Stimulated activated CD8-positive, alpha-beta memory T cell treated with anti-CD3 and anti-CD28 coated beads, Interleukin-7, amount 100 ng/mL, for 48 hours (primary cell): ENCODE measurements at places on chromosomes 2 and 18.

DNA sequence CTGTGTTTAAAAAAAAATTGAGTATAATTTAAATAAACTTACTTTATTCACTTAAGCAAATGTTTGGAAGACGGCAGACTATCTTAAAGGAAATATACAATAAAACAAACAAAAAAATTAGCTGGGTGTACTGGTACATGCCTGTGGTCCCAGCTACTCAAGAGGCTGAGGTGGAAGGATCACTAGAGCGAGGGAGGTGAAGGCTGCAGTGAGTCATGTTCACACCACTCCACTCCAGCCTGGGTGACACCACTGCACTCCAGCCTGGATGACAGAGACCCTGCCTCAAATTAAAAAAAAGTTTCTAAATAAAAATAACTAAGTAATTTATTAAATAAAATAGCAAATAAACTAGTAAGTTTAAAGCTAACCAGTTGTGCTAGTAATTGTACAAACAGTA, 7.5 kb downstream of the PUM2 start:
- DNase-seq: no peak

DNA sequence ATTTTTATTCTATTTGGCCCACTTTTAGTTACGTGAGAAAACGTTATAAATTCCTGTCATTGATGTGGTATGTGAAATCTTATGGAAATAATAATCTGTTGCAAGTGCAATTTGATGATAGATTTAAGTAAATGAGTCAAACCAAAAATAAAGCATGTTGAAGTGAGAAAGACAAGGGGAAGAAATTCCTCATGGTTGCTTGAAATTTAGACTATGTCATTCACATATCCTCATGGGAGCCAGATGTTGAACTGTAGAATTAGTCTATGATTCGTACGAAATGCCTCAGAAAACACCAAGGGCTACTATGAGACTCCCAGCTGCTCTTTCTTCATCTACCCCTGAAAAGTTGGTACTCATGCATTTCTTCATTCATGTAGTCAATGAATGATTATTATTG, 55.7 kb downstream of the KLHL14 start:
- no peak for DNase-seq

- DNase-seq: no peak
These were observed 19.2 kb downstream of the POU3F3 start for GRCh38 chr2:104872866-104873688.

- no peak for DNase-seq
These were observed 27.5 kb downstream of the SP100 start for GRCh38 chr2:230443541-230443940.

DNA sequence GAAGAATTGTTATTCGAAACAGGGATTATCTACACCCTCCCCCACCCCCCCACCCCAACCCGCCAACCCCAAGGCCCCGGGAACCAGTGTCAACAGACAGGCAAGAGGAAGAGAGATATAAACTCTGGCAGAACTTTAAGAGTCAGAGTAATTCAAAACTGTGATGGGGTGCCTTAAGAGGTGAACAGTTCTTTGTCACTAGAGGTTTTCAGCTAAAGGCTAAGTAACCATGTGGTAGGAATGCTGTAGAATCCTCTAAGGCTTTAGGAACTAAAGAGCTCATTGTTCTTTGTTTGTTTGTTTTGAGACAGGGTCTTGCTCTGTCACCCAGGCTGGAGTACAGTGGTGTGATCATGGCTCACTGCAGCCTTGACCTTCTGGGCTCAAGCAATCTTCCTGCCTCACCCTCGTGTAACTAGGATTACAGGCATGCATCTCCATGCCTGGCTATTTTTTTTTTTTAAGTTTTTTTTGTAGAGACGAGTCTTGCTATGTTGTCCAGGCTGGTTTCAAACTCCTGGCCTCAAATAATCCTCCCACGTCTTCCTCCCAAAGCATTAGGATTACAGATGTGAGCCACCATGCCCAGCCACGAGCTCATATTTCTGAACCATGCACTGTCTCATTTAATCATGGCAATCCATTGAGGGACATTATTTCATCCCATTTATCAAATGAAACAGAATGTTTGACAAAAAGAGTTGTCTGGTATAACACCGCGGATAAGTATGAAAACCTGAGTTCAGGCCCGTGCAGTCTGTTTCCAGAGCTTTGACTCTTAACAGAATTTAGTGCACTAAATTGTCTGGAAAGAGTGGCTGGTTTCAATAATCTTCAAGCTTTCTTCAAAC, 20.8 kb upstream of the TMEM17 start:
- no peak for DNase-seq

- no peak for DNase-seq
These were observed 154.9 kb downstream of the SATB2 start for GRCh38 chr2:199302851-199303250.

GRCh38 chr2:191927319-191927867, 80.5 kb upstream of the CAVIN2 start:
- no peak for DNase-seq

DNA sequence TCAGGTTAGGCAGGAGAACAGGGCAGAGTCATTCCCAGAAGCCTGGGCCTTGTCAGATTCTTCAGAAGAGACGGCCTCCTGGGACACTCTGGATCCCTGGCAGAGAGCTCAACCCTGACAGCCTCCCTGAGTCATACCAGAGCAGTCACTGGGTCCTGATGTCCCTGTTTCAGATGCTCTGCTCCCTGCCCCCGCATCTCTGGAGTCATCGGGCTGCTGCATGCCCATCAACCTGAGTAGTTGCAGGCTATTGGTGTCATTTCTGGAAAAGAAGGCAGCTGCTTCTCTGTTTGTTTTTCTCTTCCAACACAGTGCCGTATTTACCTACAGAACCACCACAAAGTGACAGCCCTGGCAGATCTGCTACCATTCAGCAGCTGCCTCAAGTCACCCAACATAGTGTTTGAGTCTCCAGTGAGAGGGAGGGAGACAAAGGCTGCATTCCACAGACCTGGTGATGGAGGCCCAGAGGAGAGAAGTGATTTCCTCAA, 145.1 kb downstream of the B3GNT2 start:
- no peak for DNase-seq

DNA sequence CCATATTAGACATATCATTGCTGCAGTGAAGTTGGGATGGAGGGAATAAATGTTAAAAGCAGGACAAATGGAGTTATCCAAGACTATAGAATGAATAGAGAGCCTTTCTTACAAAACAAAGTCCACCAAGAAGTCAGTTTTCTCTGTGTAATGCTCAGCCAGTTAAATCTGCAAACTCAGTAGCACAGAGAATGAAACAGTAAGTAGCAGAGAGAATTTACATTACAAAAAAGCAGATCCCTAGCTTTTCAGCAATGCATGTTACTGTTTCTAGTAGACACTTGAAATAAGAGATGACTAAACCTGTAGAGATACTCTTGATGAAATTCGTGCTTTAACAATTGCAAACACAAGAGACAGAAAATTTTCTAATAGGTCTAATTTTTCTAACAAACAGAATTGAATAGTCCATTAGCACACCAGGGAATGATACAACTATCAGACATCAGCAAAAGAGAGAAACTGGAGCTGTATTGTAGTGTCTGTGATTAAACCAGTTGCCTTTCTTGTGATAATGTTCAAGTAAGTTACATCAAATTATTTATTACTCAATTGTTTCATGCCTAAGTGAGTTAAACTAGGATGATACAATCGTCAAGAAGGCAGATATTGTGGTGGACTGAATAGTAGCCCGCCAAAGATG, 322.2 kb upstream of the DDX18 start:
- no peak for DNase-seq

GRCh38 chr2:177984749-177985148, 87.8 kb downstream of the PDE11A start:
- DNase-seq: no peak

DNA sequence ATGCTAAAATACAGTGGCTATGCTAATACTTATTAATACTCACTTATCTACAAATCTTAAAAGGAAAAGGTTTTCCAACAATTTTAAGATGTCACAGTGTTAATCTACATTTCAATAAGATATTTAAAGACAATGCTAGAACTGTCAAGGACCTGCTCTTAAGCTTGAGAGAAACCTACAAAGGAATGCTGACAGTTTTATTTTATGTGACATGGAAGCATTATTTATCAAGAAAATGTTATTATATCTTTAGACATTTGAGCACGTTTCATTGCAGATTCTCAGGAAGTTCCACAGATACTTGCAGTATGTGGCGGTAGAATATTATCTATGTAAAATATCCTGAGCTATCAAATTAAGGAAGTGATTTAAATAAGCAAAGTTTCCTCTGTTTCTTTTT, 1255.7 kb upstream of the ZEB2 start:
- DNase-seq: no peak

- no peak for DNase-seq
These were observed 214.5 kb downstream of the ZBTB7C start for GRCh38 chr18:48194591-48195181.

- no peak for DNase-seq
These were observed 533.2 kb upstream of the TNP1 start for GRCh38 chr2:217392930-217393584.

GRCh38 chr2:105867587-105867986, 122.9 kb downstream of the NCK2 start:
- DNase-seq: no peak

DNA sequence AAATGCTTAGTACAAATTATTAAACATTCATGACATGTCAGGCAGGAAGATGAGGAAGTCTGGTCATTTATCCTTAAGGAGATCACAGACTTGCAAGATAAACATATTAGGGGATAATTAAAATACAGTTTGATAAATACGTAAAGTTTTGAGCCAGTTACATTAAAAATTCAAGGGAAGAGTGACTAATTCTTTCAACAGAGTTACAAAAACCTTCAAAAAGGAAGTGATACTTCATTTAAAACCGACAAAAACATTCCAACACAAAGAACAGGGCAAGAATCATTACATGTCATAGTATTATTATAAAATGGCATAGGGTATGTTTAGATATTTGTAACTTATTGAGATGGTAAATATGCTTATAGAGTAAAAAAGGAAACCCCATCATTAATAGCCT, 636.0 kb downstream of the NR4A2 start:
- no peak for DNase-seq

GRCh38 chr2:80078290-80079036, 226.1 kb downstream of the LRRTM1 start:
- DNase-seq: no peak

DNA sequence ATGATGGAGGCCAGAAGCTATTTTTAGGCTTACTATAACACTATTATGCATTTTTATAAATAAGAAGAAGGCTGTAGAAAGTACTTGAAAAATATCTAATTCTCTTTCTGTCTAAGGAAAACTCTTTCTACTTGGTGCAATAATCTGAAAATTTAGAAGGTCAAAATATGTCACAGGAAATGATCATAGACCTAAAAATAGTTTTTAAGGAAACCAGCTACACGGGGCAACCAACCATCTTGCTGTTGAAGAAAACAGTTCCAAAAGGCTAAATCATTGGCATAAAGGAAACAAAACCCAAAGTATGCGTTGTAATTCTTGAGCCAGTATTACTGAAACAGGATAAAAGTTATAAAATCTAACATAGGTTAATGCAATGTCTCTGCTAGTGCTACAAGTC, 40.2 kb downstream of the SOCS6 start:
- no peak for DNase-seq

DNA sequence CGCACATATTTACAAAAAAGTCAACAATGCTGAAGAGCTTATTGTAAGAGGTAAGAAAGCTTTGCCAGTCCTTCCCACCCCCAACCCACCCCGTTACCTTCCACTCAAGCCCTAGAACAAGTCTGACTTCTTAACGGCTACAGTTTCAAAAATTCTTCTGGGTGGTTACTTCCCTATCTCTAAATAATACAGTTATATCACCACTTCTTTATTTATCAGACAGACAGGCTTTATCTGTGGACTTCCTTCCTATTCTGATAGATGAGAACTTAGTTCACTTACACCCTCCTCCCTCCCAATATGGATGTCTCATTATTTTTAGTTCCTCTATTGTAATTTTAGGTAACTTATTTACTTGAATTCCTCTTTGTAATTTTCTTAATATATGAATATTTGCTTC, 26.7 kb upstream of the ACTR3 start:
- no peak for DNase-seq

DNA sequence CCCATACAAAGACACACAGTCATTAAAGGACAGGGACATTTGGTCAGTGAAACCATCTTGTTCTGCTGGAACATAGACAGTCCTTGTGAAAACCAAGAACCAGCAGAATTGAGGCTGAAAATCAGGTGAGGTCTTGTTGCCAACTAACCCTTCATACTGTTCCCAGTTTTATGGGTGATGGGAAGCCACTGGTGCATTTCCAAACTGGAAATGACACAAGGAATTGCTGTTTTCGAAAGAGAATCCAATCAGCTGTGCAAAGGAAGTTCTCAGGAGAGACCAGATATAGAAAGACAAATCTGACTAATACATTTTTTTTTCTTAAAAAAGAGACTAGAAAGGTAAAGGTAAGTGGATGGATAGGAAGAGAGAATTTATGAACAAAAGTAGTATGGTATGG, 948.2 kb downstream of the TSN start:
- no peak for DNase-seq

- DNase-seq: no peak
These were observed 107.8 kb downstream of the CTNNA2 start for GRCh38 chr2:79620679-79621078.

- no peak for DNase-seq
These were observed 86.7 kb upstream of the ATP8B1 start for GRCh38 chr18:57889841-57890240.

- DNase-seq: peak; percentile 41
These were observed at the start of gene IAH1 for GRCh38 chr2:9474361-9475057. IAH1 (plus strand) TSS chr2:9474551; CDS start chr2:9474567, 16 bp downstream.

- no peak for DNase-seq
These were observed 537 bp downstream of the AGFG1 start for GRCh38 chr2:227472265-227473121.

- DNase-seq: no peak
These were observed 131.2 kb downstream of the NUP35 start for GRCh38 chr2:183255411-183255810.

GRCh38 chr18:50879302-50880118, 592 bp downstream of the ME2 start:
- DNase-seq: no peak

DNA sequence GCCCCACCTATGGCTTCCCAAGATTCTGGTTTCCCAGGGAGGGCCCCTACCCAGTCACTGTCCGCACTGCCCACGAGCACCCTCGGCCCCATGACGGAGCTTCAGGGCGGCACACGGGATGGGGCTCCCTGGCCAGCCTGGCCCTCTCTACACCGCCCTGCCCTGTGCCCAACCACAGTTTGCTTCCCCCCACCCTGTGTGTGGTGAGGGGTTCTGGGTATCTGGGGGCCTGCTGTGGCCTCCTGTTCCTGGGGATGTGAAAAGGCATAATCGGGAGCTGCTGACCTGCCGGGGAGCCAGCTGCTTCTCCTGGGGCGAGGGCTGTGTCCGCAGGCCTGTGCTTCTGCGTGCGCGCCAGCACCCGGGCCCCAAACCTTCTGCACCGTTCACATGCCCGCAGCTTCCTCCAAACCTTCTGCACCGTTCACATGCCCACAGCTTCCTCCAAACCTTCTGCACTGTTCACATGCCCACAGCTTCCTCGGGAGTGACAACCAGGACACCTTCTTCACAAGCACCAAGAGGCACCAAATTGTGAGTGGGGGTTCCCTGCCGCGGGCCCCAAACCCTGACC, 12.4 kb downstream of the ANO7 start:
- DNase-seq: no peak

DNA sequence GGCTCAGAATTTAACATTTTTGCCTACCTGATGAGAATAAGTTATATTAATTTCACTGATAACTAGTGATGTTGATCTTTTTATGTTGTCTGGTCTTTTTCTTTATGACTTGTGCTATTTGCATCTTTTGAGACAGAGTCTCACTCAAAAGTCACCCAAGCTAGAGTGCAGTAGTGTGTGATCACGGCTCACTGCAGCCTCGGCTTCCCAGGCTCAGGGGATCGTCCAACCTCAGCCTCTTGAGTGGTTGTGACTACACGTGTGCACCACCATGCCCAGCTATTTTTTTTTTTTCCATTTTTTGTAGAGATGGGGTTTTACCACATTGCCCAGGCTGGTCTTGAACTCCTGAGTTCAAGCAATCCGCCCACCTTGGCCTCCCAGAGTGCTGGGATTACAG, 7.5 kb downstream of the SMCHD1 start:
- DNase-seq: no peak
